ENCODE measurements at places on chromosomes 13 and 19. TPM values are rescaled to one million over a fixed set of nuclear protein-coding genes. Genes with fewer than 3 reads are reported as not detected.

The ZNF14 gene
- polyA plus RNA-seq: 4.6 TPM

The KLK2 gene
- polyA plus RNA-seq: not detected

The LPAR2 gene
- 33.1 TPM for polyA plus RNA-seq

The LRRC63 gene
- polyA plus RNA-seq: 0.21 TPM

The ZNF552 gene
- 13.7 TPM for polyA plus RNA-seq

The NLRP7 gene
- not detected for polyA plus RNA-seq

The GFY gene
- polyA plus RNA-seq: not detected

The MCF2L gene
- 13.5 TPM for polyA plus RNA-seq

The ZNF835 gene
- not detected for polyA plus RNA-seq

The TPRX1 gene
- not detected for polyA plus RNA-seq

The SKA3 gene
- polyA plus RNA-seq: 3.1 TPM

The ZNF560 gene
- polyA plus RNA-seq: not detected

DNA sequence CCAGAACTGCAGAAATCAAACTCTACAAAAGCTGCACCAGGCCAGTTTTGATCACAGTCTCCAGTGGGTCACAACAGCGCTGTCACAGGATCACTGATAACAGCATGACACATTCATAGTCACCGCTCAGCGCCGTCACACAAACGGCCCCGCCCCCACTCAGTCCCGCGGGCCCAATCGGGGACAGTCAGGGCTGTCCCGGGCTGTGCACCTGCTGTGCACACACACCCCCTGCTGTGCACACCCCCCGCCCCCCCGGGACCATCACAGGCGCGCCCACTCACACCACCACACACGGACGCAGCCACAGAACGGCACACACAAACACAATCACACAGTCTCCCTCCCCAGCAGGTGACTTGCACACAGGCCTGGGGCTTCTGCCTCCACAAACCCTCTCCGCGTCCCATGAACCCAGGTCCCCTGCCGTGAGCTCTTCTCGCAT lies 435 bp upstream of the ZNF382 start:
- DNase-seq: peak; percentile 77

DNA sequence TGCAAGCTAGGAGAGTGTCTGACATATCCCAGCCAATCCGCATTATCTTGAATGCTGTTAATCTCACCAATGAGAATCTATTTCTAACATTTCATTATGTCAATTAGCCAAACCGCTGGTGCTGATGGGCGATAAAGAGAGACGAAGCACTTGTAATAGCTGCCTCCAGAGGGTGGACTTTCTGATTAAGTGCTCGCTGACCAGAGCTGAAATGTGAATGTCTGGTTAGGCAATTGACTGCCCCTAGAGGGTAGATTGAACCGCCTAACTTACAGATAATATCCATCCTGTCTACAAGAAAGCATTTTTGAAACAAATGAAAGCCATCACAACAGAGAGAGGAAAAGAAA lies 552 bp upstream of the GRWD1 start:
- DNase-seq: peak; percentile 85

DNA sequence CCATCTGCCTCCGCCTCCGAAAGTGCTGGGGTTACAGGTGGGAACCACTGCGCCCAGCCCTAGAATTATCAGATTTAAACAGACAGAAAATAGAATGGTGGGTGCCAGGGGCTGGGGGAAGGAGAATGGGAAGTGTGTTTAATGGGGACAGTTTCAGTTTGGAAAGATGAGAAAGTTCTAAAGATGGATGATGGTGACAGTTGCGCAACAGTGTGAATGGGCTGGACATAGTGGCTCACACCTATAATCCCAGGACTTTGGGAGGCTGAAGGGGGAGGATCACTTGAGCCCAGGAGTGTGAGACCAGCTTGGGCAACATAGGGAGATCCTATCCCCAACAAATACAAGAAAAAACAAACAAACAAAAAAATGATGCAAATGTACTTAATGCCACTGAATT lies 15.9 kb downstream of the KANK2 start:
- no peak for DNase-seq

GRCh38 chr19:9793071-9793591 lies 24.6 kb upstream of the ZNF846 start:
- DNase-seq: peak; percentile 83

DNA sequence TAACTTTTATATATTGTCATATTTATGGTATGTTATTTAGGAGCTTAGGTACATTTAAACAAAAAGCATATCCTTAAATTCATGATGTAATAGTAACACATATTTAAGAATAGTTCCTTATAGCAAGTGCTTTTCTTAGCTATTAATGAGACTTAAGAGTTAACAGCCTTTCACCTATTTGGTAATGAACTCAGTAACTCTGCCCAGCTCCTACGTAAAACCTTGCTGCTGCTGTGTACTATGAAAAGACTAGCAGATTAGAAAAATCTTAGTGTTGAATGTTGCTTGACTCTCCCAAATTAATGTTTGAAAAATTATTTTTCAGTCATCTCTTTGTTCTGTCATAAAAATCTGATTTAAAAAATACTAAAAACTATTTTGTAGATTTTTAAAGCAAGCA lies 6.9 kb downstream of the GPR180 start:
- no peak for DNase-seq

DNA sequence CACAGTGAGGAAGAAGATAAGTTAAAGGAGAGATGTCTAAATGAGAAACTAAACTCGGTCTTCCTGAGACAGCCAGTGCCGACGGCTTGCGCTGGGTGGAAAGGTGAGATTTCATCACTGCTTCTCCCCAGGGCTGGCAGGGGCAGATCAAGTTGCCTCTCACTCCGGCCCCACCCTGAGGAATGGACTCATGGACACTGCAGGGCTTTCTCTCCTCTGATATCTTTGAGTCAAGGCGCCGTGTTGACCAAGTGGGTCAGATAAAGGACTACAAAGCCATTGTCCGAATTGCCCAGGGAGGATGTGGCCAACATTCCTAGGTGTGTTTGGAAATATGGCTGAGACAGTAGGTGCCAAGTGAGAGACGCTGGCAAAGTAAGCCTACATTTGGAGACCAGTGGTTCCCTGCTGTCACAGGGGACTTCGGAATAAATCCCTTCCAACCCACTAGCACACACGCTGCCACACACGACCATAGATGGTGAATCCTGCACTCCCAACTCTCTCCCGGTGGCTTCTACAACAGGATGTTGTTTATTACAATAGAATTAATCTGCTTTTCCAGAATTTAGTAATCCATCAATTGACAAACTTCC lies 156.5 kb upstream of the TSC22D1 start:
- DNase-seq: peak; percentile 57

DNA sequence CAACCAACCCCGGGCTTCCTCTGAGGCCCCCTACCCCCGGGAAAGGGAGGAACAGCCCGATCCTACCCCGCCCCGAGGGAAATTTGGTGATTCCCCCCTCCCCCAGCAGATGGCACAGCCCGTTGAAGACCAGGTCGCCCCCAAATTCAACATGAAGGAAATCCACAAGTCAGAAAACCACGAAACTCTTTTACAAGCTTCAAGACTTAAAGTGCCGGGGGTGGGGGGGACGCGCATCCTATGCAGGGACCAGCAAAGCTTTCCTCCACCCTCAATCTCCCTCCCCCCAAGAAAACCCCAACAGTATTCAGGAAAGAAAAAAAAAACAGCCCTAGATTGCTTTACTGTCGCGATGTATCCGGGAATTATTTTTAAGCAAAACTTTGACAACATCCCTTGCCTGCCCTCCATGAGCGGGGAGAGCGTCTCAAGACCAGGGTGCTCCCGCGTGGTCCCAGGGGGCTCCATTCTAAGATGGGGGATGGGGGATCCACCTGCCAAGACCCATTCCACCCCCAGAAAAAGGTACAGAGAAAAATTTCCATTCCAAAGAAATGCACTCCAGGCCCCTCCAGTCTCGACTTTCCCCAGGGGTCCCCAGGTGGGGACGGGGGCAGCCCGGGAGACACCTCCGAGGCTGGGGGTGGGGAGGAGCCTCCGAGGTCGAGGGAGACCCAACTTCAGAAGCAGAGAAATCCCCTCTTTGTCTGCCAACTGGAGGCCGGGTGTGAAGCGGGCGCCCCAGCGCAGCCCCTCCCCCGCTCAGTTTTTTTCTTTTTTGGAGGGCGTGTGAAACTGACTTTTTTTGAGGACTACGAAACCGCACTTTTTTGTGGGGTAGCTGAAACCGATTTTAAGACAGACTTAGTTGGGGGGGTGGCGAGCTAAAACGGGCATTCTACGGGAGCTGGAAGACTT lies 1.5 kb downstream of the TCF3 start:
- DNase-seq: peak; percentile 58

GRCh38 chr13:104442536-104442935 lies 1376.3 kb upstream of the SLC10A2 start:
- DNase-seq: no peak

- no peak for DNase-seq
These were observed 107.9 kb upstream of the SLC7A1 start for GRCh38 chr13:29703421-29703820.

- DNase-seq: no peak
These were observed 5.0 kb downstream of the PRSS57 start for GRCh38 chr19:690203-690602.

GRCh38 chr19:51173681-51174080 lies 31.6 kb downstream of the SIGLEC7 start:
- no peak for DNase-seq

GRCh38 chr13:112903606-112904195 lies 65.3 kb upstream of the MCF2L start:
- DNase-seq: no peak

GRCh38 chr13:67515895-67516294 lies 285.8 kb upstream of the PCDH9 start:
- no peak for DNase-seq

GRCh38 chr19:1220976-1221903 lies 15.7 kb downstream of the STK11 start:
- peak; percentile 72 for DNase-seq

- DNase-seq: peak; percentile 82
These were observed 535 bp downstream of the CDKN2D start for GRCh38 chr19:10568062-10568825.

- no peak for DNase-seq
These were observed 56.9 kb downstream of the MLLT1 start for GRCh38 chr19:6222884-6223283.

DNA sequence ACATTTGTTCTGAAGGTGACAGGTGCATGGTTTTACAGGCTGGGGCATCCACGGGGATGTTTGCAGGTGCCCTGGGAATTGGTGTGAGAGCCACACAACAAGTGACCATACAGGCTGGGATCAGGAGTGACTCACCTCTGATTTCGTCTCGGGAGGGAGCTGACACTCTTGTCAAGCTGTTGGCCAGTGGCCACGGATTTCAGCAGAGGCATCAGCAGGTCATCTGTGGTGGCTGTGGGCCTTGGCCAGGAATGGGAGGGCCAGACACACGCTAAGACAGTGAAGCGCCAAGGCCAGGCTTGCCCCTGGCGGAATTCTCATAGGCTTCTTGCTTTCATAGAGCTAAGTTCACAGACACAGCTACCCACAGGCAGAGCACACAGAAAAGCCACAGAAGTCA lies 108.6 kb downstream of the HSPH1 start:
- no peak for DNase-seq

- DNase-seq: no peak
These were observed 25.0 kb upstream of the VWA8 start for GRCh38 chr13:41985788-41986508.

GRCh38 chr19:18742838-18743783 lies 48.0 kb downstream of the COMP start:
- DNase-seq: peak; percentile 85

- DNase-seq: no peak
These were observed 71.7 kb downstream of the SIAH3 start for GRCh38 chr13:45779901-45780300.
